Fibroblast of lung (primary cell): ENCODE measurements at places on chromosomes 4 and X.

GRCh38 chrX:108310506-108310905, 127.7 kb downstream of the COL4A6 start:
- no peak for DNase-seq

GRCh38 chrX:11138498-11139390, 27.6 kb downstream of the HCCS start:
- no peak for DNase-seq

GRCh38 chrX:72128881-72129280, 2.8 kb downstream of the RTL5 start:
- no peak for DNase-seq

DNA sequence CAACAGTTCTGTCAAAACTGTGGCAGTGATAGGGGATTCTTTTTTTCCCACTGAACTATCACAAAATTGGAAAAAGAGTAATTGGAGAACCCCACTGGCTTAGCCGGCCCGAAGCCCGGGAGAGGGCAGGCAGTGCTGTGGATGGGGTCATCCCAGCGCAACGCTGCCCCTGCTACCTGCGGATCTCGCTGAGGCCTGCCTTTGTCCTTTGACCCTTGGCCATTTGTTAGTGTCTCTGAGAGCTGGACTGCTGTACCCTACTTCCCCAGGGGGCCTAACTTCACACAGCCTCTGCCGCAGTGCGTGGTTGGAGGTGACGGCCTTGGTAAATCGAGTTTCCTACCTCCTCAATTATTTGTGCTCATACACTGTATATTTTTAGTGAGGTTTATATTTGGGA, 43.0 kb upstream of the MSANTD1 start:
- DNase-seq, result no peak

DNA sequence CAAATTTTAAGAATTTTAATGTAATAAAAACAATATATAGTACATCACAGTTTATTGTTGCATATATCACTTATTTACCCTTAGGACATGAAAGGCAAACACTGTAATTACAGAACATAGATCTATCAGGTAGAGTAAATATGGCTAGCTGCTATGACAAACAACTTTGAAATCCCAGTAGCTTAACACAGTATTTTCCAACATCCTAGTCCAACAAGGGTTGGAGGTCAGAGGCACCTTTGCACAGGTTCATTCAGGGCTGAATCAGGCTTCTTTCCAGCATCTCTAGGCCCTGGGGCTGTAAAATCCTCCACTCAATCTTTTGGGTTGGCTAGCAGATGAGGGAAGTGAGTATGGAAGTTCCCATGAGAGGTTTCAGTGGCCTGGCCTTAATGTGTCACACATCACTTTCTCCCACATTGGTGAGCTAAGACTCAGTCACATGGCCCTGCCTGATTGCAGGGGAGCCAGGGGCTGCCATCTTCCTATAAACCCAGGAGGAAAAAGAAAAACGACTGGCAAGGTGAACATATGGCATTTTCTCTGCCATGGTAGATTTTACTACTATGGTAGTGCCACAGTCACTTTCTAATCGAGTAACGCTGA, 32.9 kb downstream of the HERC6 start:
- DNase-seq, result no peak

DNA sequence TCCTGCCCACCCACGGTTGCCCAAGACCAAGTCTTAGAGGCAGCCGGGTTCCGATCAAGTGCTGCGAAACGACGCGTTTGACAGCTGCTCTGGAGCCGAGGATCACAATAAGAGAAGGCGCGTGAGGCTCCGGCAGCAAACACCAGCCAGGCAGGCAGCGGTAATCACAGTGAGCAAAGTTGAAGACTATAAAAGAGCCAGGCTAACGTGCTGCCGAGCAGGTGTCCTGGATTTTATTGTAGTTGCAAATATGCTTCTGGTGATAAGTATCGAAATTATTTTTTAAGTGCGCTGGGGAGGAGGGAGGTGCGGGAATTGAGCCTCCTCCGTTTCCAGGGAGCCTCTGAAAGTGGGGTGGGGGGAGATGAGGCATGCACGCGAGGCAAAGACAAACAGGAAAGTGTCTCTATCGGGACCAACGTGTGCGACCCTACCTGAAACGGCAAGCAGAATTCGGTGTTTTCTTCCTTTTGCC, 590 bp downstream of the GABRA2 start:
- peak; percentile 20 for DNase-seq

GRCh38 chrX:19121466-19121865, 802 bp downstream of the ADGRG2 start:
- DNase-seq, result no peak

GRCh38 chr4:65669111-65670019, 924 bp downstream of the EPHA5 start:
- DNase-seq, result peak; percentile 59

- DNase-seq, result peak; percentile 25
Measured at GRCh38 chr4:173529477-173530325, at the start of gene HAND2. Gene HAND2, minus strand, starts transcription at chr4:173530229. Its CDS starts 940 bp downstream, at chr4:173529289.

DNA sequence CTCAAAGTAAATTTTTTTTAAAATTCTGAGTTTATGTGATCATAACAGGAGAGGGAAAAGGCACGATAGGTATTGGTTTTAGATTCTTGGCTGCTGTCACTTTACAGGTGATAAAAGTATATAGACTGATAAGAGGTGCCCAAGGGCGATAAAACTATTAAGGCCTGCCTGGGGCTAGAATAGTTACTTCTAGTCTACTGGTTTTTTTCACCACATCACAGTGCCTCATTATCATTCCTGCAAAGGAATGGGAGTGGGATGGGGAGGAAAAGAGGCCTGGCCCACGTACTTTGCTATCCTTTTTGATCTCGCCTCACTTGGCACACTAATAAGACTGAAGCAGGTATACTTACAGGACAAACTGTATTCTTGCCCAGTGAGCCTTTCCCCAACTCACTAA, 46.6 kb downstream of the CXorf58 start:
- no peak for DNase-seq
